H1 (cell line): ENCODE measurements at places on chromosomes 11 and 22. TPM values are rescaled to one million over a fixed set of nuclear protein-coding genes. Genes with fewer than 3 reads are reported as not detected.

GRCh38 chr11:58784995-58785394 is 53.3 kb upstream of the GLYAT start:
- no peak for DNase-seq

NCR3LG1 gene
- polyA plus RNA-seq = 0.49 and 0.68 TPM in 2 replicates

COX8A gene
- polyA plus RNA-seq = 1,720 and 2,058 TPM in 2 replicates

GRCh38 chr22:35938226-35938625 is 90.4 kb downstream of the RBFOX2 start:
- DNase-seq = no peak

ZNRF3 gene
- 14.1 and 21.0 TPM in 2 replicates for polyA plus RNA-seq

ZNF280A gene
- polyA plus RNA-seq = 0.06 and 0.09 TPM in 2 replicates
